ENCODE measurements at places on chromosomes 2 and 18.

DNA sequence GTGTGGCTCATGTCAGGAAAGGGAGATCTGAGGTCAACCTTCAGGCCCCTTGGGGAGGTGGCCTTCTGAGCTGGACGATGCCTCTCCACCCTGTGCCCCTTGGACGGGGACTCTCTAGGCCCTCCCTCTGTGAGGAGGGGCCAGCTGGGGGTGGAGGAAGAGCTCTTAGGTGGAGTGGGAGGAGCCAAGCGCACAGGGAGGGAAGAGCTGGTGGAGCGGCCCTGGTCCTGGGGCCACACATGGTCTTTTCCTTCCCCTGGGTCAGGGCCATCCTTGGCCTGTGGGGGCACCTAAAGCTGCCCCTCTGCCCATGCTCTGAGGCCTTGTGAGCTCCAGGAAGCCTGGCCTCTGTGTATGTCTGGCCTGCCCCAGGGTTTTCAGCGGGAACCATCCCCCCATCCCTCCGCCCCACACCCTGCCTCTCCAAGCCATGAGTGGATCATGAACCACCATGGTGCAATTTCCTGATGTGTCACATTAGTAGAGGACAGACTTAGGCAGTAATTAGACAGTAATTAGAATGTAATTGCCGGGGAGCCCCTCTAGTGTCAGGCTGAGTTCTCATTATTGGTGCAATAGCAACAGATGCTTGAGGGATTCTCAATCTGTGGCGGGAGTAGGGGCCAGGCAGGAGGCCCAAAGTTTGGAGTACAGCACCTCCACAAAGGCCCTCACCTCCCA is 63.0 kb downstream of the GLI2 start:
- DNase-seq = no peak

GRCh38 chr2:150030436-150031190 is 443.0 kb upstream of the MMADHC start:
- no peak for DNase-seq

- no peak for DNase-seq
These were observed 43.1 kb downstream of the CHMP3 start for GRCh38 chr2:86520153-86520552.

GRCh38 chr2:12419803-12420202 is 296.9 kb upstream of the TRIB2 start:
- DNase-seq = no peak

DNA sequence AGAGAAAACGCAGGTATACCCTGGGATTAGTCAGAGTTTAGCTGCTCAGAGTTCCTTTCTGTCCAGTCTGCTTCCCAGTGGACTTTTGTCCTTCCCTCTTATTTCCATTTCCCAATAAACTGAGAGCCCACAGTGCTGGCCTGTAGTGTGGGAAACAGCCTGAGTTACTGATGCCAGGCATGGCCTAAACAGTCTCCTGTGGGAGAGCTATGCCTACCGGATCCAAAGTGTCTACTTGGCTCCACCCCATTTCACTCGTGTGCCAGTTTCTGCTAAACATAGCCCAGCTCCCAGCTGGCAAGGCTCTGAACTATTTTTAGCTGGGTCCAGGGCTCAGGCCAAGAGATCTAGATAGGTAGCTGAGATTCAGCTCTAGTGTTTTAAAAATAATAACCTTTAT is 15.6 kb upstream of the PPP1CB start:
- DNase-seq = no peak

DNA sequence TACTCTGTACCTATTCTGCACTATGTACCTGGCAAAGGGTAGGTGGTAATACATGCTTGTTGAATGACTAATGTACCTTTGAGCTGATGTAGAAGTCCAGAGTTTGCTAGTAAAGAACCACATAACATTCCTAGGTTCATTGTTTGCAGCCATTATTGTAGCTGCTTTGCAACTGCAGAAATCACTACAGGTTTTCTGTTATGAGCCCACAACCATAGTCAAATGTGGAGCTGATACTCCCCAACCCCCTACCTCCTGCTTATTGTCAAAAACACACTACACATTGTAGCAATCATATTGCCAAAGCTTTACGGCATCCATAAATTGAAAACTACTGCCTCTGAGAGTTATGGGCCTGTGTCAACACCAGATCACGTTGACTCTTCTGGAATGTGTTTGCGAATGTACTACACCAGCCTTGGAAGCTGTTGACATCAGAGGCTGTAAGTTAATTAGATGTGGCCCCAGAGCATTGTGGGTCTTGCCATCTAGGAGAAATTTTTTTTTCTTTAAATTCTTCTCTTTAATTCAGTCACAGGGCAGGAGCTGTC is 187.0 kb downstream of the AGPS start:
- no peak for DNase-seq

GRCh38 chr18:76139844-76140243 is 355.2 kb downstream of the ZNF516 start:
- DNase-seq = no peak

- DNase-seq = no peak
These were observed 131.5 kb upstream of the STON1 start for GRCh38 chr2:48398285-48399002.

DNA sequence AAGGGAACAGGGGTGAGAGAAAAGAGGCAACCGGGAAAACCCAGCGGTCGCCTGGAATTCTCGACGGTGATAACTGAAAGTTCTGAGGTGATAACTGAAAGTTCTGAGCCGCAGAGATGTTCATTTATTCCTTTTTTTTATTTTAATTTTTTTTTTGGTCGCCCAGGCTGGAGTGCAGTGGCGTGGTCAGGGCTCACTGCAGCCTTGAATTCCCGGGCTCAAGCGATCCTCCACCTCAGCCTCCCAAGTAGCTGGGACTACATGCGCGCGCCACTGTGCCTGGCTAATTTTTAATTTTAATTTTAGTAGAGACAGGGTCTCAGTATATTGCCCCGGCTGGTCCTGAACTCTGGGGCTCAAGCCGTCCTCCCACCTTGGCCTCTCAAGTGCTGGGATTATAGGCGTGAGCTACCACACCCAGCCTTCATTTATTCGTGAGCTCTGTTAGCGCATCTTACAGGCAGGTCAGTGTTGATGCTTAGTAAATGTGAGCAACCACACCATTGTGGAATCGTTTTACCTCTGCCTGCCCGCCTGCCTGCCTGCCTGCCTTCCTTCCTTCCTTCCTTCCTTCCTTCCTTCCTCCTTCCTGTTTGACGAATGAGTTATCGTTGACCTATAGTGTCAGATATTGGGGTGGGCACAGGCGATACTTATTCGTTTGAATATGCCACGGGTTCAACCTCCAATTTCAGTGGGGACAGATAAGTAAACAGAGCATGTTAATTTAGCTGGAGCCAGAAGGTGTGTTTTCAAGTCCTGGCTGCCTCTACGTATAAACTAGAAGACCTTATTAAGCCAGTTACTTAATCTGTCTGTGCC is 557 bp upstream of the E2F6 start:
- no peak for DNase-seq

DNA sequence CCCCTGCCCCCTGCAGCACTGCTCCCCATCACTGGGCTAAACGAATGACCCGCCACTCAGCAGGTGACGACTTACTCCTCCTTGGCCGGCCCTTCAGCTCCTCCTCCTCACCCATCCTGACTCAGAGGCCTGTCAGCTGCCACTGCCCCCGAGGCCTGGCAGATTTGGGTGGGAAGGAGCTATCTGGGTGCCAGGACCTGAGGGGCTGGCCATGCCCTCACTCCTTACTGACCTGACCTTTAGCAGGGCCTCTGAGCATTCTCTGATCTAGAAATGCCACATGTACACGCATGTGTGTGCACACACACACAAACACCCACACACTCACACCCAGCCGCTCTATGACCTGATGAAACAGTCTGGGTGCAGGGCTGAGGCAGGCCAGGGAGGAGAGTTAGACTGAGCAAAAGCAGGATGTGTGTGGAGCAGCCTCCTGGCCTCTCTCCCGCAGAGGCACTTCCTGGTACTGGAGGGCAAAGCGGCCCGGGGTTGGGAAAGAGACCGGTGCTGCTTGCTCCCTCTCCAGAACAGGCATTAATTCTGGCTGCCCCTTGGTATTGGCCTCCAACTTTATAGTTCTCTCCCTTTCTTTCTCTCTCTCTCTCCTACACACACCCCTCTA is 68.0 kb downstream of the ZFP36L2 start:
- DNase-seq = no peak

GRCh38 chr2:203361922-203362321 is 33.7 kb downstream of the ABI2 start:
- no peak for DNase-seq

DNA sequence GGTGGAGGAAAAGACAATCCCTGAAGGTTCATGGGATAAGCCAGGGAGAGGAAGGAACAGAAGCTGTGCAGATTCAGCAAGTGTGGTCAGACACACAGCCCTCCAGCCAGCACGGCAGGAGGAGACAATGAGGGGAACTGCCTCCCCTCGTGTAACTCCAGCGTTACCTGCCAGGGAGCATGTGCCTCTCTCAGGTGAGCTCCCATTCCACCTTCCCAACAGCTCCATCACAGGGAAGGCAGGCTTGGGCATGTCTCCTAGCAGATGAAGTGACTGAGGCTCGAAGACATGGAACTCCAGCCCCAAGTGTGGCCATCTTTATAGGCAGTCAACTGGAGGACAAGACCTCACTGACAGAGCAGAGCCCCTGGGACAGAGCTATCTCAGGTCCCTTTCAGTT is 47.4 kb downstream of the ZBTB7C start:
- DNase-seq = no peak

- no peak for DNase-seq
These were observed 13.1 kb upstream of the DGUOK start for GRCh38 chr2:73913414-73914054.

GRCh38 chr2:166891727-166892126 is 3.4 kb downstream of the XIRP2 start:
- DNase-seq = no peak

DNA sequence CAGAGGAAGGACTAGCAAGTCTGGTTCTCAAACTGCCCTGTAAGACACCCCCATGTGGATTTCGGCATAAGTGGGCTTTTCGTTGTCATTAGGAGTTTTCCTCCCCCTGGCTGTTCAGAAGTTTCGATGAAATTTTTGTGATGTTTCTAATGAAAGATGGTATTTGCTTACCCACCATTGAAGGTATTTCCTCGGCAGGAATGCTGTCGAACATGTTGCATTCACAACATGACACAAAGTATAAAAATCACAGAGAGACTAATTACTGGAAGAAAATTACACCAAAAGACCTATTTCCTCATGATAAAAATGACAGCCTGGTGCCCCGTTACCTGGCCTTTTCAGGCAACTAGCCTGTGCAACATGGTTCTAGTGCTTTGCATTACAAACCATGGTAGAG is 144.9 kb downstream of the TXNL1 start:
- DNase-seq = no peak

DNA sequence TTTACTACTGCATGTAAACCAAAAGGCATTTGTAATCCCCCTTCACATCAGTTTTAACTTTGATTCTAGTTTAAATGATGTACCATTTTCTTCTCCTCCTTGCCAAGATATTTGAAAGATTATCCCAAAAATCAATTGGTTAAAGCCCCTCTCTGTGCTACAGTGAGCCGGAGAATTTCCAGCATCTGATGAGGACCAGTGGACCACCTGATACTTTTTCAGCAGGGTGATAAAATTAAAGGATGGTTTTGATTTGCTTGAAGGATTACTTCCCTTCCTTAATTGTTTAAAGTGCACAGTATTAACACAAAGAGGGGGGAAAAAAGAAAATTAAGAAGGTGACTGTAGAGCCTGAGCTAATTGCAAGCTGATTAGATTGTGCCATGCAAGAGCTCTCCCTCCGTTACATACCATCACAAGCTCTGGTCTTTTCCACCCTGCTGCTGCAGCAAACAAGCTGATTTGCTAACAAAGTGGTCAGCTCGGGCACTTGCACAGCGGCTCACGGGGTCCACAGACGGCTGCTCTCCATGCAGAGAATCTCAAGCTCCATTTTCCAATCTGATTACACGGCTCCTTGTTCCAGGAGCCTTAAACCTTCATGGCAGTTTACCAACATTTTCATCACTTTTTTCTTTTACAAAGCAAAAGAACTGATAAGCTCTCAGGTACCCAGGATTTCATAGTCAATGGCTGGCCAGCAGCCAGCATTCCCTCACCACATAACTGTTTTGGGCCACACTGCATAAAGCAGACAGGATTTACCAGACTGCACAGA is 22.1 kb downstream of the FIGN start:
- no peak for DNase-seq

- DNase-seq = no peak
These were observed 279.0 kb upstream of the CDH2 start for GRCh38 chr18:28455971-28456370.

GRCh38 chr2:132383956-132384355 is 32.6 kb upstream of the GPR39 start:
- DNase-seq = no peak

- DNase-seq = no peak
These were observed 188.6 kb downstream of the TMEM182 start for GRCh38 chr2:102950371-102950946.

DNA sequence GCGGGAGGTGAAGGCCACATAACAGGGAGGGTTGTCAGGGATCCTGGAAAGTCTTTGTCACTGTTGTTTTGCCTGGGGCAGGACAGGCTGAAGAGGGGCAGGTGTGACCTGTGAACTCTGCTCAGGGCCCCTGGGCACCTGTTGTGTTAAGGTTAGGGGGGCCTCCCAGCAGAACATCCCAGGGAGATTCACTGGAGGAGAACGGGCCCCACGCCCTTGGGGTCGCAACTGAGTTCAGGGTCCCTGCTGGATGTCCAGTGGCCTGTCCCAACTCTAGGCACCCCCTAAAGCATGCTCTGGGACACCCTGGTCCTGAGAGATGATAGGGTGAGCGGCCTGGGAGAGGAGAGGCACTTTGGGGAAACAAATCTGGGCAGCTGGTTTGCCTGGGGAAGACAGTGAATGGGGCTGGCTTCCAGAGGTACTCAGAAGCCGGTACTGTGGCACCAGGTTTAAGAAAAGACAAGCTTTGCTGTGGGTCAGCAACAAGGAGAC is 22.9 kb downstream of the GPR35 start:
- DNase-seq = no peak

DNA sequence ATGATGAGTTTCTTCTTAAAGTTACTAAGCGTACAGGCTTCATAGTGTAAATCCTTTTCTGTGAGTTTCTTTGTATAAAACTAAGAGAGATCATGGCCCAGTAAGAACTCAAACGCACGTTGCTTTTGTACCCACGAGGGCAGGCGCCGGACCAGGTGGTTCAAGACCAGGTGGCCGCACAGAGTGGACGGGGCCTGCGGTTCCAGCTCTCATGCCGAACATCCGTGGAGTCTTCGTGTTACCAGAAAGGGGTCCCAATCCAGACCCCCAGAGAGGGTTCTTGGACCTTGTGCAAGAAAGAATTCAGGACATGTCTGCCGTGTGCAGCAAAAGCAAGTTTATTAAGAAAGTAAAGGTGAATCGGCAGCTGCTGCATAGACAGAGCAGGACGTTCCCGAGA is 53.0 kb downstream of the KCNG2 start:
- no peak for DNase-seq

DNA sequence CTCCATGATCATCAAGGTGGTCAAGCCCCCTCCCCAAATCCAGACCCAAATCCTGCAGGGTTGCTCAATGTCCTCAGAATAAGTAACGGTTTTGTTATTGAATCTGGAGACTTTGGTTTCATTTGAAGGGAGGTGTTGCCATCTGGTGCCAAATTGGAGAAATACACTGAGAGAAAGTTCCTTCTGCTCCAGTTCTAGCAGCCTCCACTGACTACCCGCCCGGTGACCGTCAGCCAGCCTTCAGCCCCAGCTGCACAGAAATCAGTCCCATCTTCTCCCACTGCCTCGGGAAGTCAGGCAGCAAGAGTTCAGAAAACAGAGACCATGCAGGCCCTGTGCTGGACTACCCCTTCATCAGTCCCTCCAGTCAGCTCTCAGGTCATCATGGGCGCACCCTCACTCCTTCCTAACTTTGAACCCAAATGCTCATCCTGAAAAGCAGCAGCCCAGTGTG is 38.7 kb downstream of the PKDCC start:
- peak; percentile 62 for DNase-seq

GRCh38 chr18:34999756-35000289 is 41.4 kb upstream of the MAPRE2 start:
- DNase-seq = no peak

GRCh38 chr2:164091673-164092072 is 355.9 kb upstream of the FIGN start:
- DNase-seq = no peak

Data from NT2/D1 (cell line).